Stimulated activated CD8-positive, alpha-beta memory T cell treated with anti-CD3 and anti-CD28 coated beads, Interleukin-2, amount 100 ng/mL, for 48 hours (primary cell): ENCODE measurements at places on chromosomes 11 and 22.

DNA sequence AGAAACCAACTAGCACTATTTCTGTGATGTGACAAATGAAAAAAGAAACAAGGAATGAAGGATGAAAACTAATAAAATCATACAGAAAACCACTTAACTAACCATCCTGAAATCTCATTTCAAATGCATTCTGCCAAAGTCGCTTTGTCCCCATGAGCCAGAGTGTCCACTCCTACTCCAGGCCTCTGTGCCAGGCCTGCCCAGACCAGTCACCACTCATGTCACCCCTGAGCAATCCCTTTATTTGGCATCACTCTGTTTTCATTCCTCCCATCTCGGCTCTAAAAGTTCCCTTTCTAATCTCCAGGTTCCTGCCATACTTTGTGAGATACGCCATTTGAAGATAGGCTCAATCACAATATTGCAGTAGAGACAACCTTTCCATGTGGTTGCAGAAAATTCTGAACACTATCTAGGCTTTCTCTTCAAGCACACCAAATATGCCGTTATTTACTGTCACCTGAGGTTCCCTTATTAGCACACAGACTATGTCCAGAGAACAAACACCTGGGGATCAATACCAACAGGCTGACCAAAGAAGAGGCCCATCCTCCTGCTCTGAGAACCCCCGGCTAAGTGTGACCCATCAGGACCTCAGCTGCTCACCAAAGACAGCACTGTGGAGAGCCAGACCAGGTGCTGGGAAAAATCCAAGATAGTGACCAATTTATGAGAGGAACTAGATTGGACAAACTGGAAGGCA, 202.4 kb downstream of the LARGE1 start:
- DNase-seq = no peak

DNA sequence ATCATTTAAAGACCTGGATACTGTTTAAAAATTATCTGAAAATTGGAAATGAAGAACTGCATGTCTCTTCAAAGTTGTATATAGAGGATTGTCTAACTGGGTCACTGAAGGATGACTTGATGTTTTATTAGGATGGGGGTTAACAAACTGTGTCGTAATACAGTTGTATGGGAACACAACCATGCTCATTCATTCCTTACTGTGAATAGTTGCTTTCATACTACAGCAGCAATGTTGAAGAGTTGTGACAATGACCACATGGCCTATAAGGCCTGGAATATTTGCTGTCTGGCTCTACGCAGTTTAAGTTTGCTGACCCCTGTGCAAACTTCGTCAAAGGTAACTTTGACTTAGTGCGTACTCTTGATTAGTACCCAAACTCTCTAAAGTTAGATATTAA, 38.4 kb downstream of the FDX1 start:
- no peak for DNase-seq

DNA sequence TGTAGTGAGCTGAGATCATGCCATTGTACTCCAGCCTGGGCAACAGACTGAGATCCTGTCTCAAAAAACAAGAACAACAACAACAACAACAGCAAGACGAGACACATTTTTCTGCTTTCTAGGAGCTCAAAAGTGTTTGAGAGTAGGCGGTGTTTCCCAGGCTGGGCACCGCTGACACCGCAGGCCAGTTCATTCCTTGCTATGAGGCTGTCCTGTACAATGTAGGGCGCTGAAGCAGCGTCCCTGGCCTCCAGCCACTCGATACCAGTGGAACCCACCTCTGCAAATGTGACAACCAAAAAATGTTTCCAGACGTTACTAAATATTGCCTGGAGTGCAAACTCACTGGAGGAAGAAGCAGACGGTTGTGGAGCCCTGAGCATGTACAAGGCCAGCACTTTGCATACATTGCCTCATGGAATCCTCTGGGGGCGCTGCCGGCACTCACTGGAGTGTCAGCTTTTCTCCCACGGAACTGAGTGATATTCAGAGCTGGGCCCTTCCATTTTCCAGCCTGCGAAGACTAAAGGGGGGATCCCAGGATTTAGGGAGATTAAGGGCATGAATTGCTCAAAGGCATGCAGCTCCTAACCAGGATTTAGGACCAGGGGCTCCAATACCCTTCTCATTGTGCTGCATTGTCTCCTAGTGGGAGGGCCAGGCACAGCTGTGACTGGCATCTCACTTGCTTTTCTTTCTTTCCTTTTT, 5.8 kb upstream of the MIEF1 start:
- DNase-seq = peak; percentile 46

DNA sequence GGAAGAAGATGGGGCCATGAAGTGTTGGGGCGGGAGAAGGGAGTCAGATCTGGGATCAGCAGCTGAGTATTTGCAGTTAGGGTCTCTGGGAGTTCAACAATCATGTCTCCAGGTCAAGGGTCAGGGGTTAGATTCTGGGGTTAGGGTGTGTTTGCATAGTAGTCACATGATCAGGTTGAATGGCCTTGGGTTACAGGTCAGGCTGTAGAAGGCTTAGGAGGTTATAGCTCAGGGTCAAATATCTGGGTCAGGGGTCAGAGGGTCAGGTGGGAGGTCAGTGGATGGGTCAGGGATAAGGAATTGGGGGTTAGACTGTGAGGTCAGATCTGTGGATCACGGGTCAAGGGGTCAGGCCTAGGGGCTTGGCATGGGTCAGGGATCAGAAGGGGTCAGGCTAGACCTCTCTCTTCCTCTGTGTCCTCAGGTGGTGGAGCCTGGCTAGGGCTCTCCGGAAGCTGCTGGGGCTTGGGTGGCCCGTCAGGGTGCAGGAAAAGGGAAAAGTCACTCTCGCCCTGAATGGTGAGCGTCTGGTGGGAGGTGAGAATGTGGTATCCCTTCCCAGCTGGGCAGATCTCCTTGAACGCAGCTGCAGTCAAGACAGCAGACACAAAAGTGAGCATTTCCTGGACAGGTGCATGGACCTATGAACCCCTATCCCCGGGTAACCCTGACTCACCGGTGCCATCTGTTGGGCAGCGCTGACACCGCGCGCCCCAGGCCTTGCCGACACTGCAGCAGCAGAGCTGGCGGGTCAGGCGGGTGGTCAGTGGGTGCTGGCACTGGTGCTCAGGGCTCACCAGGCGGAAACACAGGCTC, 6.4 kb downstream of the LTBP3 start:
- no peak for DNase-seq

- no peak for DNase-seq
Observed at GRCh38 chr22:21682385-21683175, 16.8 kb downstream of the PPIL2 start.

DNA sequence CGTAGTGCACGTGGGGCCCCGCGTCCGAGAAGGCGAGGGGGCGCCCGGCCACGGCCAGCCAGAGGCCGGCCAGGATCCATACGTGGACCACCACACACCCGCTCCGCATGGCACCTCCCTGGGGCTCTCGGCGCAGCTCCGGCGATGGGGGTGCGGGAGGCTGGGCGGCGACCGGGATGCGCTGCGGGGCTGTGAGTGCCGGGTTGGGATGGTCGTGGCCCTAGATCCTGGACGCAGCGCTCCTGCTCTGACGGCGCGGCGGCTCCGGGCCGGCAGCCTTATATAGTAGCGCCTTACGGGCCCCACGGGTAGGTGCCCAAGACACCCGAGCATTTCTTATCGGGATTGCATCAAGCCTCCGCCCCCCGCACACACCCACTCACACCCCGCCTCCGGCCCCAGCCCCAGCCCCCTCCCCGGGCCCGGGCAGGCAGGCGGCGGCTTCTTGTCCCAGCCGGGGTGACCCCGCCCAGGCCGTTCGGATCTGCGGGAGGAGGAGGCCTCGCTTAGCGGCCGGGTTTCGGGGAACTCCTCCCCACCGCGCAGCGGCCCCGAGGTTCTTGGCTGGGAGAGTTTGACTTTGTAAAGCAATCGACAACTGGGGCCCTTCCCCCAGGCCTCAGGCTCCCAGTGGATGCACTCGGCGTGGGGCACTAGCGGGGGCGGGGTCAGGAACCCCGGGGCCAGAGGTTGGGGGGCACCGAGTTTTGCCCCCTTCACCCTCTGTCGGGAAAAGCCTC, at the start of gene FGF19:
Gene FGF19 (minus strand): TSS at position 255 of the 740 bp plus-strand sequence. CDS start 146 bp downstream, at position 109.
- DNase-seq = no peak

GRCh38 chr22:35638410-35638809, 9.8 kb upstream of the APOL6 start:
- DNase-seq = no peak

- DNase-seq = peak; percentile 82
Observed at GRCh38 chr22:36365020-36365411, 22.8 kb downstream of the MYH9 start.

- no peak for DNase-seq
Observed at GRCh38 chr11:72690166-72690565, 15.9 kb upstream of the PDE2A start.

GRCh38 chr11:762421-763072, 14.7 kb downstream of the GATD1 start:
- no peak for DNase-seq

- no peak for DNase-seq
Observed at GRCh38 chr22:47653921-47654320, 891.5 kb downstream of the TBC1D22A start.

DNA sequence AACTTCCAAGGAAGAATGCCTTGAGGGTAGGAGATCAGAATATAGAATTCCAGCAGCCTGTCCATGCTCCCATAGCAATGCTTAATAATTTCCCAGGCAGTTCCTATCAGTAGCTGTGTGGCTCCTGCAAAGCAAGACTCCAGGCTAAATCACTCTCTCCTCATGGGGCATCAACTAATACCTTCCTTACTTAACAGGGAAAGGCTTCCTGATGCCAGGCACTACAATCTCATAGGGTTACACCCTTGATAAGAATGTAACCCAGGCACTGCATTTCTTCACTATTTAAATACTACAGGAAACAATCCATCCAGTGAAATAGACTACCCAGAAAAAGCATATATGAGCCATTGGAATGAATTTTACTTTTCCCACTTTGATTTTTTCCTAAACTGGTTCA, 615.0 kb upstream of the ARHGAP42 start:
- DNase-seq = no peak

DNA sequence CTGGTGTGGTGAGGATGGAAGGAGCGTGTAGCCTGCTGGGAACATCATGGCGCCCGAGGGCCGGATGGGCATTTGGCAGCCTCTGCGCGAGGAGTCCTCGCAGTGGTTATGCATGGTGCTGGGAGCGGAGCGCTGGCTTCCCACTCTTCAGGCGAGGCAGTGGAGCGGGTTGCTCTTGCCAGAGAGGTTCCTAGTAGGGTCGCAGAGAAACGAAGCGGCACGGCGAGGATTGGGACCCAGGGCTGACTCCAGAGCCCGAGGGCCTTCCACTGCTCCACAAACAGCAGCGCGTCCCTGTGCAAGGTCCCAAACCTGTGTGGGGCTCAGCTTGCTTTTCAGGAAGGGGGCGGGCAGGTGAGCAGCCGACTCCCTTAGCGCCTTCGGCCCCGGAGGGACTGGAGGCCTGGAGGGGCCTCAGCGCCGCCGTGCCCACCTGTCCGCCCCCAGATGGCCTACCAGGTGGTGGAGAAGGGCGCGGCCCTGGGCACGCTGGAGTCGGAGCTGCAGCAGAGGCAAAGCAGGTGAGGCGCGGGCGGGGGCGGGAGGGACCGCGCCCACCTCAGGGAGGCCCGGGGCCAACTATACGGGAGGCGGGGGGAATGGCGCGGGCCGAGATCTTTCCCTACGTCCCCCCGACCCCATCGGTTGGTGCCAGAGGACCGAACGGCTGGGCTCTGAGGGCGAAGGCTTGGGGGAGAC, 7.2 kb downstream of the ATG16L2 start:
- DNase-seq = no peak

DNA sequence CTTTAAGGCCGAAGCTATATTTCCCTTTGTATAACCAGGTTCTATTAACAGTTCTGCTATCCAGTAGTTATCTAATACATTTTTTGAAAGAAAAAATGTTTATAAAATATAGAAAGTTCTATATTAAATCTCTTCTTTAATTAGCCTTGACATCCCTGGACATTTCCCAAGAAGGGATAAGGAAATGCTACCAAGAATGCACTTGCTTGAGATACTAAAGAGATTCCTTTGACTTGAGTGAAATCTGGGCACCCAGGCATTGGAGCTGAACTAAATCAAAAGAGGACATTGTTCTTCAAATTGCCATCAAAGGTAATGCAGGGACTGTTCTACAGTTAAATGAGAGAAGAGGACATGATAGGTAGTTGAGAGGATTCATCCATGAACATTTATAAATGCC, 535.9 kb upstream of the FAT3 start:
- DNase-seq = no peak

GRCh38 chr11:66720223-66720898, 8.7 kb downstream of the SPTBN2 start:
- DNase-seq = peak; percentile 36

DNA sequence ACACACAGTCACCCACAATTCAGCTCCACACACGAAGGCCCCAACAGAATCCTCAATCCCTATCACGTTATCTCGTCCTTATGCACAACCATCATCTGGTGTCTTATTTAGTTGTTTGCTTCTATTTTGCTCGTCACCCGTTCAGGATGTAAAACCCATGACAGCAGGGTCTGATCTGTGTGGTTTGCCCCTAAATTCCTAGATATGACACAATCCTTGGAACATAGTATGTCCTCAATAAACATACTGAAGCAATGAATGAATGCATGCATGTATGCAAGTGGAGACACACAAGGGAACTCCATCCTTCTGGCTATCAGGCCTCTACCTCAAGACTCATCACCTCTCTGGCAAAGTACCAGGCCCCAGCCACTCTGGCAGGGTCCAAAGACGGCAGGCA, 20.2 kb downstream of the STARD10 start:
- no peak for DNase-seq

DNA sequence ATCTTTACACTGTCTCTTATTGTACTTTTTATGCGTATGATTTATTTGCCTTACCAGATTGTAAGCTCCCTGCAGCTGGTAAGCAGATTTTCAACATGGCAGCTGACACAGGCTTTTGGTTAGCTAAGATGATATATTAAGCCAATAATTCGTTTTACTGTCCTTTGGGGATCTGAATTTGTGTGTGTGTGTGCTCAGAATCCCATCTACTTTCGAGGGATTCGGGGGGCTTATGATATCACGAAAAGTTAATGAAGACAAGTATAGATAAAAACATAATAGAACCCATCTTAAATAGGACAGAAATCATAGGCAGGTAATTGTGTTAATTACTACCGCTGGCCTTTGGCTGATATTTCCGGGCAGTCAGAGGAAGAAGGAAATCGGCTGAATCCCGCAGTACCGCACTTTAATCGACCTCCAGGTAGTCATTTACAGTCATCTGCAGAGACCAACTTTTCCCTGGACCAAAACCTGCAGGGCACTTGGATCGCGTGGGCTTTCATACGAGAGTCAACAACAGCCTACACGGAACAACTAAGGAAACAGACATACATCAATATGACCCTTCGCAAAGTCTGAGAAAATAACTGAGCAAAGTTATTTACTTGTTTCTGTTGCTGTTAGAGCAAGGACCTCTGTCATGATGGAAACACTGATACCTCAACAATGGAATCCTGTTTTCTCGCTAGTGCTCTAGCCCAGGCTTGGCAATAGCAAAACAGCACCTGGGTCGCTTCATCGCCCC, 802 bp downstream of the KBTBD3 start:
- DNase-seq = no peak

- DNase-seq = no peak
Observed at GRCh38 chr11:16759857-16760508, 21.5 kb downstream of the C11orf58 start.

DNA sequence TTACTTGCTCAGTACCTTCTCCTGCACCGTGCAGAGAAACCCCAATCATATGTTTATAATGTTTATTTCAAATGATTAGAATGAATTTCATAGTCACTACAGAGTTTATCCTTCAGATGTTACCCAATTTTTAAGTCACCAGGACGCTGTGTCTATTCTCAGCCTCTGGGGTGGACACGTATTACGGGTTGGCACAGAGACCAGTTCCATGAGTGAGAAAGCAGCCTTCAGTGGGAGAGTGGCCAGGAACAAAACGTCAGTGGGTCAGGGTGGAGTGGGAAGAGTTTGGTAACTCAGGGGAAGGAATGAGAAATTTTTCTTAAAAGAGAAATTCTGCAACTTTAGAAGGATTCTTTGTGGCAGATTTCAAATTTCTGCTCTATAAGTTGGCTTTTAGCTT, 77.1 kb upstream of the MTMR2 start:
- DNase-seq = no peak
